ENCODE measurements at places on chromosomes 1 and 21. TPM values are rescaled to one million over a fixed set of nuclear protein-coding genes. Genes with fewer than 3 reads are reported as not detected.

PRKCZ gene
- polyA plus RNA-seq = 23.2 TPM

DNA sequence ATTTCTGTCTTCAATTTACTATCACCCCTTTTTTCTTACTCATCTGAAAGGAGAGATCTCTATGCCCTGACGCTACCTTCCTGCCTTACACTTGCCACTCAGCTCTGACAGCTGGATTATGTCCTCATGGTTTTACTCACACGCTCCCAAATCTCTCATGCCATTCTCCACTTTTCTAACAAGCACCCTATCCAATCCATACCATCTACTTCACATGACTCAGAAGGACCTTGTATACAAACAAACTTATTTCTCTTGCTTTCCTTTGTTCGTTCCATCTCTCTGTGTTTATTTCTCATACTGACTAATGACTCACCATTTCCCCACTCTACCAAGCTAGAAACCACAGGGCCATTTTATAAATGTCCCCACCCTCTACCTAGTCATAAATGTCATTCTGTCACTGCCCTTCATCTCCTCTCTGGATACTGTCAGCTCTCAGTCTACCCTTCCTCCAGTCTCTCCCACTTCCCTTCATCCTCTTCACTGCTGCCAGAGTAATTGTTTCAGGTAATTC is 87.3 kb downstream of the USP24 start:
- no peak for DNase-seq

RPS6KC1 gene
- polyA plus RNA-seq = 10.3 TPM

SPRR2E gene
- 0.75 TPM for polyA plus RNA-seq

TMED5 gene
- polyA plus RNA-seq = 28.9 TPM

HSPA6 gene
- 1.1 TPM for polyA plus RNA-seq

- no peak for DNase-seq
Measured at GRCh38 chr1:168893359-168893801, 164.4 kb upstream of the DPT start.

GRCh38 chr1:187763976-187764375 is 935.2 kb downstream of the PLA2G4A start:
- DNase-seq = no peak

SYT14 gene
- polyA plus RNA-seq = 0.13 TPM

TACSTD2 gene
- polyA plus RNA-seq = 1.6 TPM

DNA sequence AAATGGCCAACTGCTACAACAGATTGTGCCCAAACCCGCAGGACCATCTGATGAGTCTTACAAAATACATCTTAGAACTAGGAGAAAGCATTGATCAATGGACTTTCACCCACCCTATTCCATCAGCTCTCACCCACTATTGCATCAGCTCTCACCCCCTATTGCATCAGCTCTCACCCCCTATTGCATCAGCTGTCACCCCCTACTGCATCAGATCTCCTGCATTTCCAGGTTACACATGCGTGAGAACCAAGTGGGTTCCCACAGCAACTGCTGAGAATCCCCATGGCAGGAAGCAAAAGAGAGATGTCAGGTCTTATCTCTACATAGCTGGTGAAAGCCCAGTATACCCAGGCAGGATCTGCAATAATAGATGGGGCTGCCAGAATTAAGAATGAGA is 533.5 kb downstream of the LTN1 start:
- DNase-seq = no peak

LCE3E gene
- not detected for polyA plus RNA-seq

DNA sequence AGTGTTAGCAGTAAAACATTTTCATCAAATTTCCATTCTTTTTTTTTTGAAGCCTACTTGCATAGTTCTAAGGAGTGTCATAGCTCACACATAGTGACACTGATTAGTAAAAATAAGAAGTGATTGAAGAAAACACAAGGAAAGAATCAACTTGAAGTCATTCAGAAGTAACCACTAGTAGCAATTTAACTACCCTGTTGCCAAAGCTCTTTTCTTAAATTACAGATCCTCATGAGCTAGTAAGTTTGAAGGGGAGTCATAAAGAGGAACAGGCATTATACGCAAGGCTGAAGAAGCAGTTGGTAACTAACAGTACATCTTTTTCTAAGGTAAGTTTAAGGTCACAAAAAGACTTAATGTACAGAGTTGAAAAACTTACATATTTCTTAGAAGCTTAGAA is 332.2 kb downstream of the CHRM3 start:
- no peak for DNase-seq

DNA sequence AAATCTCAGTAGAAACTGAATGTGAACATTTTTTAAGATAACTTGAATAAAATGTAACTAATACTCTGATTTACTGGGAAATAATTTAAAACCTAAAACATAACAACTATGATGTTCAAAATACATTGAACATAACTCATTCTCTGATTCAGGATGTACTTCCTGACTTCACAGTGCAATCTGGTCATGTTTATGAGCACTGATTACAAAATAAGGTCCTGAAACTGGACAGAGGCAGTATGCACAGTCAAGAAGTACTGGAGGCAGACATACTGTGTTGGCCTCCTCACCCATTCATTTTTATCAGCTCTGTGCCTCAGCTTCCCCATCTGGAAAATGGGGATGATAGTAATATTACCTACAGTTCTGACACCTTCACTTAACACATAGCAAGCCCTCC is 651.3 kb downstream of the PTPRC start:
- DNase-seq = no peak

GRCh38 chr1:172088256-172088655 is 247.0 kb downstream of the DNM3 start:
- no peak for DNase-seq

MPZL1 gene
- polyA plus RNA-seq = 58.8 TPM

Data from aorta (tissue), 5 donors.